Renal cortical epithelial cell (primary cell): ENCODE measurements at places on chromosomes 2 and 18. TPM values are rescaled to one million over a fixed set of nuclear protein-coding genes. Genes with fewer than 3 reads are reported as not detected.

- DNase-seq = no peak
These were observed 6.6 kb upstream of the NTSR2 start for GRCh38 chr2:11676640-11677039.

The MZT2B gene
- total RNA-seq = 59.8 and 179 TPM in 2 replicates

DNA sequence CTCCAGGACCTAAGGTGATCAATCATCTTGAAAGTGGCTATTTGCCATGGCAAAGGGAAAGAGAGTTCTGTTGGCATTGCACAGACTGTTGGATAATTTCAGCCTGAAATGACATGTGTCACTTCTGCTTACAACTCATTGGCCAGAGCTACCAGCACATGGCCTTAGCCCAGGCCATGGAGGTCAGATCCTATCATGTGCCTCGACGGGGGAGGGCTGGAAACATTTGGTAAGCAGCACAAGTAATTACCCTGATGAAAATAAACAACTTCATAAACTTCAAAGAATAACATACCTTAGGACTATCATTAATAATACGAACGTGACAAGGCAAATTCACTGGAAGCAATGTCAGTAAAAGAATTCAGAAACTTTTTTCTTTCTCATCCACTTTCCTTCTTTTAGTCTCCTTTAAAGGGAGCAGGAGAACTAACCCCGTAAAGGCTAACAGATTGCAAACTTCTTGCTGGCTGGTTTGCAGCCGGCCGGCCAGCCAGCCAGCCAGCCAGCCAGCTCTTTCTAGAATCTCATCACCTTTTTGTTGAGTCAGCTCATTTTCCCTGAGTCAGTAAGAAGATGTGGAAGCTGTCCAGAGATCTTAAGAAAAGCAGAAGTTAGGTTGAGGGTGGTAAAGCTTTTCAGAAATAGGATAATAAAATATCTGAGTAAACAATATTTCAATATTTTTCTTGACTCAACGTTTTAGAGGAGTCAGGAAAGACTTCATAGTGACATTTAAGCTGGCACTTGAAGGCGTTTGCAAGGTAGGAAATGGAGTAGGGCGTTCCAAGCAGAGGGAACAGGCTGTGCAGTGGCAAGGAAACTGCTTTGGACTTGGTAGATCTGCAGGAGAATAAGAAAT is 31.9 kb downstream of the CNRIP1 start:
- DNase-seq = peak; percentile 50

The SNORC gene
- total RNA-seq = 0.69 and 2.1 TPM in 2 replicates

The IDH1 gene
- 89.7 and 202 TPM in 2 replicates for total RNA-seq

DNA sequence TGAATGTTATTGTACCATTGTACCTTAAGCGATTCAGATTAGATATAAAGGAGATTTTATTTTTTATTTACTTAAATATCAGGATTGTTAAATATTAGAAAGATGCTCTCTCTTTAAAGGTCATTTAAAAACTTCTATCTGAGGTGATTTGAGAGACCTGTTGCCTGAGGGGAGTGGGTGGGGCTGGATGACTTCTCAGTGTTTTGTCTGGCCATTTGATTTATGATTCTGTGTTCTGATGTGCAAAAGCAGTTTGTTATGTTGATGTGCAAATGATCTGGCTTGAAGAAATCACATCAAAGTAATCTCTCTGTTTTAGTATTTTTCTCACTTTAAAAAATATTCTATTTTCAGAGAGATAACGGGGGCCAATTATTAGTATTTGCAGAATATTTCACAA is 370.8 kb downstream of the NUP35 start:
- DNase-seq = no peak

DNA sequence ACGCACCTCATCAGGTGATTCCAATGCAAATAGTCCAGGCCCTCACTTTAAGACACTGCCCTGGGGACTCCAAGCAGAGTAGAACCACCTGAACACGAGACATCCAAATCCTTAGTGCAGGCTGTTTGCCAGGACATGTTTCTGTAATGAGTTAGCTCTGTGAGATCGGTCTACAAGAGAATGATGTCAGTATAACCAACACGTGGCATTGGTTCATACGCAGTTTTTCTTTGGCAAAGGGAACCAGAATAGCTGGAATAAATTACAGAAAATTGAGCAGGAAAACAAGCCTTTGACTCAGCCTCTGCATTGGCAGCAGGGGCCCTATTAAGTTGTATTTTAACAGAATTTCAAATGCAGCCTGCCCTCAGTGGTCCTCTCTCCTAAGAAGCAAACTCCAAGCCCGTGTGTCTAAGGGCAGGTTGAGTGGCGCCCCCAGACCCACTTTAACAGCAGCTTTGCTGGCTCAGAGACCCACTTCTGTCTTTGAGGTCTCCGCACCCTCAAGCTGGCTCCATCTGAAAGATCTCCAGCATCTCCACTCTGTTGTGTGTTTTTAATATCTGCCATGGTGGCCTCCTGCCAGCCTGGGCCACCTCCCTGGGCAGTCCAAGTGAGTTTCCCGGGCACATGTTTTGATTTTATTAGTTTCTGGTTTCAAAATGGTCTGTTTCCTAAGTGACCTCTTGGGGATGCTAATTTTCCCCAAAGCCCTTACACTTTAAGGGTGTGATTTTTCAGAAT is 61.3 kb downstream of the ALPK2 start:
- peak; percentile 98 for DNase-seq

GRCh38 chr2:227238238-227239237 is 74.1 kb downstream of the COL4A3 start:
- peak; percentile 68 for DNase-seq

- DNase-seq = peak; percentile 55
These were observed 23.6 kb upstream of the NMS start for GRCh38 chr2:100446696-100447095.

The SLC38A11 gene
- total RNA-seq = 0.69 and 1.2 TPM in 2 replicates

GRCh38 chr2:43461453-43462073 is 134.3 kb downstream of the THADA start:
- no peak for DNase-seq

DNA sequence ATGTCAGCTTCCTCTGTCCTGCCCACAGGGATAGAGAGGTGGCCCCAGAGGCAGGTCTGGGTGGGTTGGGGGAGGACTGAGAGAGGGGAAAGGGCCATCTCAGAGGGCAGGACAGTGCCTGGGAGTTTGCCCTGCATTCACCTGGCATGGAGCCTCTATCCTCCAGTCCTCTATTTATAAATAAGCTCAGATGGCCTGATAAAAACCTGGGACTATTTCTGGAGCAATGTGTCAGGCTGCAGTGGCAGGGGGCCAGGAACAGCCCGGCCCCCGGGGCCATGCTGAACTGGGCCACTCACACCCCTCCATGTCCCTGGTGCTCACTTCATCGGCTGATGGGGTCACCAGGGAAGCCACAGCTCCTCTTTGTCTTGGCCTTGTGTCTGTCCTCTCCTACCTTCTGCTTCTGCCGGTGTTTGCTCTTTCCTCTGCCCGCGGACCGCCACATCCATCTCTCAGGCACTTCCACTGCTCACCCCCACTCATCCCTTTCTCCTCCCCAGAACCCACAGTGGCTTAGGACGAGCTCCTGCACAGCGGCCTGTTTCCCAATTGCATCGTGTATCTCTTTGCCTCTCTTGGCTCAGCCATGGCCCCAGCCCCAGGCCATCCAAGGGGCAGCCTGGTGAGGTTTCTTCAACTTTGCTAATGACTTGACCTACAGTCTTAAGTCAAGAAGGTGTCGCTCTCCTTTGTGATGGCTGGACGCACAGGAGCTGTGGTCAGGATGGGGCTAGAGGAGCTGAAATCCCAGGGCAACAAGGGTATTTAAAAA is 38.8 kb downstream of the SCTR start:
- DNase-seq = no peak

DNA sequence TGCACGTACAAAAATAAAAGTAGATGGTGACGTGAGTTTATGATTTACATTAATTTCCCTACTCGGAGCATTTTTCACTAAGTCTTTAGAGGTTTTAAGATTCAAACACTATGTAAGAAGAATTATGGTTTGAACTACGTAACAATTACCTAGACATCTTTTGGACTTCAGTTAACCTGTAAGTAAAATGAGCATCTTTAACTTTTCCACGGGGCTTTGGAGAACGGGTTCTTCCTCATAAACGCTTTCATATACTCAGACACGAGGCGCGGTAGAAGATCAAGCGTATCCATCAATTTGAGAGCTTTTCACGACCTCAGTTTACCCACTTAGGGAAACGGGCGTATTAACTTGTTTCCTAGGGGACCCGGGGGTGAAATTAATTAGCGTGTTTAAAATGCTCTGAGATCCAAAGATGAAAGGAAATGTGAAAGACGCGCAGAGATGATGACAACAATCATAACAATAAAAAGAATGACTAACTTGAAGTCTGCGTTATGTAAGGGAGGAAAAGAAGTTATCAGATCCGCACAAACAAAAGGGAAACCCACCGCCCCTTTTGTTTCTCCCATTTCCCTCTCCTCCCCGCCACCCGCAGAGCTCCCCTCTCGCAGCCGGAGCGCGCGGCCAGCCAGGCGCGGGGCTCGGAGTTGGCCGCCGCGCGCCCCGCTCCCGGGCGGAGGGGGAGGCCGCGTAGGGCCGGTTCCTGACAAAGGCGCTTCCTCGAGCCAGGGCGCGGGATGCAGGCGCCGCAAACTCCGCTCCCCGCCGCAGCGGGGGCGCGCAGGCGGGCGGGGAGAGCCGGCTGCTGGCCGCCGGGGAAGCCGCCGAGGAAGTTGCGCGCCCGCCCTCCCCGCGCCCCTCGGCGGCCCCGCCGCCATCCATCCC is 807 bp downstream of the PELI1 start:
- DNase-seq = no peak

The STK17B gene
- total RNA-seq = 21.5 and 32.8 TPM in 2 replicates

The ZEB2 gene
- 9.7 and 23.8 TPM in 2 replicates for total RNA-seq

DNA sequence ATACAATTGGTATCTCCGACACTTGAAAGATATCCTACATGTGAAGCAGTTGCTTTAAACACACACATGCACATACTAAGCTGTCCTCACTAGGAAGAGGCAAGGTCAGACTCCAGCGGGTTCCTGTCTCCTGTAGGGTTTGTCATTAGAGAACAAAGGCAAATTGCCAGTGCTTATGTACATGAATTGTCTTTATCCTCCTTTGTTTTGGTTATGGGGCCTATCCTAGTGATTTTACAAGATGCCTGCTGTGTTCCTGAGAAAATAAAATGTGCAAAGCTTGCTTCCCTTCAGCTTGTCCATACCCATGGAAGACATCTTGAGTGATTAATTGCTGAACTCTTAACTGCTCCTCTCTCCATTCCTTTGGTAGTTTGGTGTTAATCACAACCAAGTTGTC is 86.7 kb upstream of the SLC39A10 start:
- DNase-seq = no peak

- no peak for DNase-seq
These were observed 46.3 kb downstream of the SFT2D3 start for GRCh38 chr2:127747621-127748020.

DNA sequence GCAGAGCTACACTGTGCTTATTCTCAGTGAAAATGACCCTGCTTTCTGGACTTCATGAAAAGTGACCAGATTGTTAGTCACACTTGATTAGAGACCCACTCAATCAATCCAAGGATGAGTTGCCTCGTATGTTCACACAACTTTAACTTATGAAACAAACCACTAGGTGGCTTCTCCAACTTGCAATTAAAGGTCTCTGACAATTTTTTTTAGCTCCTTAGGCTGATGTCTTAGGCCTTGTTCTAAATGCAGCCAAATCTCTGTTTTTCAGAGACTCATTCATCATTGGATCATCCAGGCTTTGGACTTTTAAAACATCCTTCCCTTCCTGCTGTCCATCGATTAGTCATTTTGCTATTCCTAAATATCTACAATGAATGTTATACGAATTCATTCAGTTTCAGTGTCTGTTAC is 63.4 kb downstream of the MREG start:
- peak; percentile 76 for DNase-seq

DNA sequence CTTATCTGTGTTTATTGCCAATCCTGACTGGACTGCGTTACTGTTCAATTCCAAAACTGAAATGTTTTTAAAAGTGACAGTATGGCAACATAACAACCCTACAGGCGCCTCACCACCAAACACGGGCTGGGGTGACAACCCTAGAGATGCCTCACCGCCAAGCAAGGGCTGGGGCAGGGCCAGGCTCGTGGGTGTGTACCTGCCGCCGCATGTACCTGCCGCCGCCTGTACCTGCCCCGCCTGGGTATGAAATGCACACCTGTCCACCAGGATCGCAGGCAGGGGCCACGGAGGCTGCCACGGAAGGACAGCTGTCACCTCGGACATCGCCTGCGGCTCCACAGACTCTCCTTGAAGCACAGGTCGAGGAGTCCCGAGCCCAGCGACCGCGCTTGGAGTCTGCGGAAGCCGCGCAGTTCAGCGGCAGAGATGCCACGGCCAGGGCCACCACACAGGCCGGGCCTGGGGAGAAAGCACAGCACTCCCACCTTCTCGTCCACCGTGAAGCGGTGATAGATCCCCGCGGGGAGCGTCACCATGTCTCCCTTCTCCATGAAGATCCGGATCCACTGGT is 18.9 kb downstream of the ADI1 start:
- DNase-seq = no peak

GRCh38 chr18:10330428-10330827 is 124.0 kb upstream of the APCDD1 start:
- DNase-seq = no peak

The MARCHF7 gene
- 148 and 155 TPM in 2 replicates for total RNA-seq

GRCh38 chr2:38494394-38494793 is 108.3 kb downstream of the HNRNPLL start:
- no peak for DNase-seq

The FBXO41 gene
- 3.6 and 6.3 TPM in 2 replicates for total RNA-seq

The CNGA3 gene
- total RNA-seq = not detected in 2 replicates

The FSHR gene
- 0.05 TPM in 1 of 2 replicates, not detected in the other for total RNA-seq

The FTCDNL1 gene
- 2.8 and 3.5 TPM in 2 replicates for total RNA-seq

- no peak for DNase-seq
These were observed 105.0 kb downstream of the ACKR3 start for GRCh38 chr2:236674646-236675045.

DNA sequence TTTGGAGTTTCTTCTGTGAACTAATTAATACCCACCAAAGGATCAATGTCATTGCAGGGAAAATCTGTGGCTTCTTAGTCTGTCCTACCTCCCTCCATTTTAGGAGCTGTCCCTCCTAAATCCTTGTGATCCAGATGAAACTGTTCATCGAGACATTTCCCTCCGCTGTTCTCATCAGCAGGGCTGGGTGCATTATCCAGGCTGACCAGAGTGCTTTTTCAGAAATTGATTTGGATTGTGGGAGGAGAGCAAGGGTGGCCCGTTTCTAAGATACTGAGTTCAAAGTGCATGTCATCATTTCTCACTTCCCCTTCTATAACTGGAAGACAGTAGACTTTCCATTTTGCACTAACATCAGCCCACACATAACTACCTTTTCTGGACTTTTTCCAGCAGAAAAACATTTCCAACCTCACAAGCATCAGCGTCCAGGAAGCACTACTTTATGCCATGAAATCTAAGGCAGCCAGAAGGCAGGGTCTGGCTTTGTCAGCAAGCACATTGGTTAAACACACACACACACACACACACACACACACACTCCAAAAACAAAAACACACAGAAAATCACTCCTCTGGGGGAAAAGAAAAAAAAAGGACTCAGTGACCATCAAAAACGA is 94.1 kb downstream of the ANKRD44 start:
- DNase-seq = no peak

DNA sequence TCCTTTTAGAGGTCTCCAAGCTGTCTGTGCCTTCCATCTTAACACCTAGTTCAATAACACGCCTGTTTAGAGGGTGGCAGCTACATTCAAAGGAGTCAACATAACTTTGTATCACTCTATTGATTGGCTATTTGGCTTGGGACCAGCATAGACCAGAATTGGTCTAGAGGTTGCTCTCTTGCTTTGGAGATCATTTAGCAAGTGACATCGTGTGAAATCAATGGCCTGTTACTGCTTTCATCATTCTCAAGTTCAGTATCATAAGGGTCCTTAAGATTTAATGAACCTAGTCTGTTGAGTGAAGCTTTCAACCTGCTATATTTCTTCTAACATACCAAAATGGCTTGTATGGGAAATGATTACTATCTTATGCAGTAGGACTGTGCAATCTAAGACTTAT is 768.2 kb downstream of the NRXN1 start:
- DNase-seq = no peak
